RPMI8226 (cell line): ENCODE measurements at places on chromosomes 3 and 15.

- DNase-seq: no peak
Observed at GRCh38 chr3:126938520-126939337, 44.2 kb upstream of the PLXNA1 start.

DNA sequence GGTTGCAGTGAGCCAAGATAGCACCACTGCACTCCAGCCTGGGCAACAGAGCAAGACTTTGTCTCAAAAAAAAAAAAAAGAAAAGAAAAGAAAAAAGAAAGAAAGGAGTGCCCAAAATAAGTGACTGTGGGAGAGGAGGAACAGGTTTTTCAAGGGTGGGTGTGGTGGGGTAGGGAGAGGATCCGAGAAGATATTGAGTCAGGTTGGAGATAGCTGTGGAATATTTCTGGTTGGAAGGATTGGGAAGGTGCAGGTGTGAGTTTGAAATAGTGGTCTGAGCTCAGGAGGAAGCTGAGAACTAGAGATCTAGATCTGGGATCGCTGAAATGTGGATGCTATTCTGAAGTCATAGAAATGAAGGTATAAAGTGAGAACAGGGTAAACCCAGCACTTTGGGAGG lies 7.8 kb downstream of the SCAMP2 start:
- DNase-seq: no peak

- no peak for DNase-seq
Observed at GRCh38 chr3:161142486-161142885, 37.3 kb upstream of the B3GALNT1 start.

DNA sequence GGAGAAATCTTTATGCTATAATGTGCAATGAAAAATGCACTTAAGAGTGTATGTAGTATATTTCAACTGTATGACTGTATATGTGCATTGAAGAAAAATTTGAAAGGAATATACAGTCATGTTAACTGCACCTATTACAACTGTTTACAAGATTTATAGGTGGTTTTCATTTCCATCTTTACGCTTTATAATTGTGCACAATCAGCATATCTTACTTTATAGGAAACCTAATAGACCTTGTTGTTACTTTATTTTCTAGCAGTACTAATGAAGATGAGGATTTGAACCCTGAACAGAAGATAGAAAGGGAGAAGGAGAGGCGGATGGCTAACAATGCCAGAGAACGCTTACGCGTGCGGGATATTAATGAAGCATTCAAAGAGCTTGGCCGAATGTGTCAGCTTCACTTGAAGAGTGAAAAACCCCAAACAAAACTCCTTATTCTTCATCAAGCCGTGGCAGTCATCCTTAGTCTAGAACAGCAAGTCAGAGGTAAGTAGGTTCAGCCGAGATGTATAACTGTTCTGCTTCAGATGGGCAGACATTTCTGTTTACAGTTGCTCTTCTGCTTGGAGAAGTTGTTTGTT lies 103.4 kb upstream of the CGNL1 start:
- no peak for DNase-seq

DNA sequence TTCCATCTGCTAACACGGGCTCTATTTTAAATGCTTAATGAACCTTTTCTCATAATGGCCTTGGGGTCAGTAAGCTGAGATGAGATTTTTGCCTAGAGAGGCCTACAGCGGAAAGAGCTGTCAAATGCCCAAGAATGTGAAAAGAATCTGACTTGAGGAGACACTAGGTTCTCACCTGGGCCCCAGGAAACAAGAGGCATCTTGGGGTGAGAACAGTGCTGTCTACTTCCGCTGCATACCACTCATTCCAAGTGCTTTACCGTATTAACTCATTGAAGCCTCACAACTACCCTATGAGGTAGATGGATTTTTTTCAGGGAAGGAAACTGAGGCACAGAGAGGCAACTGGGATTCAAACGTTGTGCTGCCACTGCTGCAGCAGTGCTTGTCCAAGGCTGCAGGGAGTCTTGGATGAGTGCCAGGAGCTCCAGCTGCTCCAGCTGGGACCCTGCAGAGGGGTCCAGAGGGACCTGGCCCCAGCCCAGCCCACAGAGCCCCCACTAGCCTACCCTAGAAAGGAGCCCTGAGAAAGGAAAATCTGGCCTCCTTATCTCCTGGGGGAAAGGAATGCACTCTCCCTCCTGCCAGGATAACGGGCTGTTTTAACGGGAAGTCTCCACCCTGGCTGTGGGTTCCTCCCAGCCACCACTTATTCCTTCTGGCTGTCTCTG lies 68.4 kb downstream of the SLC12A8 start:
- DNase-seq: no peak

- no peak for DNase-seq
Observed at GRCh38 chr15:96072821-96073220, 257.7 kb upstream of the NR2F2 start.

DNA sequence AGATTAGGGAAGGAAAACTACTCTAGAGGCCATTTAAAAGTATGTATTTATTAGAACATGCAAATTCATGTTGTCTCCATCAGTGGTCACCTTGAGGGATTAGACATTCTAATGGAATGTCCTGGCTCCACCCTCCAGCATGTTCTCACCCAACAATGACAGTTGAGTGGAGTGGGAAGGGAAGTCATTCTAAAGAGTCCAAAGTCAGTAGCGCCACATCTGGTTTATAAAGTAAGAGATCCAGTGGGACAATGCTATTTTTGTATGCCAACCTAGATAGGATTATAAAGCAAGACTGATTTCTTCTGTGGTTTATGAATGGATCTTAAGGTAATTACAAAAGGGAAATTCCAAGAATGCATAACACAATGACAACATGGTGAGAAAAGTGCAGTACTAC lies 33.3 kb downstream of the SLC24A1 start:
- DNase-seq: no peak

- DNase-seq: no peak
Observed at GRCh38 chr3:190322604-190323245, 479 bp upstream of the CLDN1 start.

DNA sequence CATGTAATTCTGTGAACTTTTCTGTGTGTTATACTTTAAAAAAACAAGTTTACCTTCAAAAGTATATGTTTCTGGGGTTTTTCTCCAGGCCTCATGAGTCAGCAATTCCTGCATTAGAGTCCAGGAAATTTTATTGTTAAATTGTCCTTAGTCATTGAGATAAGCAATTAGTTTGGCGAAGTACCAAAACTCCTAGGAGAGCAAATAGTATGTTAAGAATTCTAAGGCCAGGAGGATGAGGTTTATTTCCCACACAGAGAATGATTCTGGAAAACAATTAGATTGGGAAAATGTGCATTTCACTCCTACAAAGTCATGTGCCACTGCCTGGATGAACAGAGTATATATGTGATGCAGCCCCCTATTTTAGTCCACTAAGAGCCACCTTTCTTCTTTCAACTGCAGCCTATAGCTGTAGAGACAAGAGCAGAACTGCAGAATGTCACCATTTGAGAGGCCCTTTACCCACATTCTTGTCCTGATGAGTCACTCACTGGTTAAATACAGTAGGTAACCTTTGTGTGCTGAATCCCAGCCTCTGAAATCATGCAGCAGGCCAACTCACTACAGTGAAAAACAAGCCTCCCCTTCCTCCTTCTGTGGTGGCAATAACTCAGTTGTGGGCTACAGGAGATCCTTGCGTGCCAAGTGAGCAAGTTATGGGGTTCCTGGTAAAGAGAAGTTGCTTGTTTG lies 452.8 kb upstream of the THBS1 start:
- DNase-seq: no peak

DNA sequence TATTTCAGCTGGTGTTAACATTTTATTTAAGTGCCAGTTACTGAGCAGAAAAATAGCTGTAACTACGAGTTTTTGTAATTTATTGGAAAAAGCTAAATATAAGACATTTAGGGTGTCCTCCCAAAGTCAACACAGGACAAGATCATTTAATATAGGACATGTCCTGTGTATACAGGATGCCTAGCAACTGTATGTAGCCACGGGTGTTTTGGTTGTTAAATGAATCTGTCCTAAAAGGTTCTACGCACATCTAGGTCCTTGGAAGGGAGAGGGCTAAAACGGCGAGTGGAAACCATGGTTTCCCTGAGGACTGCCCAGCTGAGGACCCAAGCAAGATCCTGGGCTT lies 565 bp upstream of the ZNF621 start:
- DNase-seq: no peak

DNA sequence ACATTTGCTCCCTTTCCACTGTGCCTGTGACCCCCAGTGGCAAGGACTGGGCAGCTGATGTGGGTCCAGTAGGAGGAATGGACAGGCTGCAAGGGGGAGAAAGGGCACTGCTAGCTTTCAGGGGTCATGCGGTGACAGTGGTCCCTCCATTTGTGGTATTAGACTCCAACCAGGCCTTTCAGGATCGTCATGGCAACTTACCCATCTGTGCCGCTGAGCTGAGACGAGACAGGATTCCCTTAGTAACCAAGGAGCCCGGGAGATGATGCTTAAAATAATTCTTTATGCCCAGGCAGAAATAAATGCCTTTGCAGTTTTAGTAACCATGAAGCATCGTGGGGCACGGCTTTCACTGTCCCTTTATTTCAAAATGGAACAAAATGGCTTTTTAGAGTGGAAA lies 15.9 kb upstream of the MRPL3 start:
- DNase-seq: no peak

DNA sequence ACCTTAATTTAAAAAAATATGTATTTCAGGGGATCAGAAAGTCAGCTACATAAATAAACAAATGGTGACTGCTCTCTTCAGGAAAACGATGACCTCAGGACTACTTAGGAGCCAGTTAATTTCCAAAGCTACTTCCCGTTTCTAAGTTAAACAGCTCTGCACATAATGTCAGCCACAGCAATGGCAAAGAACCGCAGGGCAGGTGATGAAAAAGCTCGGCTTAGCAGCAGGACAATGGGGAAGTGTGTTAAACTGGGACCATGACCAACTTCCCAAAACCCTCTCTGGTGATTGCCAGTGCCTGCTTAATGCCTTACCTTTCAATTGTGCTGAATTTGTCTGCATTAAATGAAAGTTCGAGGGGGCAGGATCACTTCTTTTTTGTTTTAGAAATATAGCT lies 258.9 kb downstream of the FHIT start:
- no peak for DNase-seq

DNA sequence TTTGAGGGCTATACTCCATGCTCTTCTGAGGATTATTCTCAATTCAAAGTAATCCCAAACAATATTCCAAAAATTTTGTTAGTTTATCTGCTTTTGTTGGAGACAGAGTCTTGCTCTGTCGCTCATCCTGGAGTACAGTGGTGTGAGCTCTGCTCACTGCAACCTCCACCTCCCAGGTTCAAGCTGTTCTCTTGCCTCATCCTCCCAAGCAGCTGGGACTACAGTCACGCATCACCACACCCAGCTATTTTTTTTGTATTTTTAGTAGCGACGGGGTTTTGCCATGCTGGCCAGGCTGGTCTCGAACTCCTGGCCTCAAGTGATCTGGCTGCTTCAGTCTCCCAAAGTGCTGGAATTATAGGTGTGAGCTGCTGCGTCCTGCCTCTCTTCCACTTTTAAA lies 39.1 kb downstream of the MEF2A start:
- DNase-seq: no peak

DNA sequence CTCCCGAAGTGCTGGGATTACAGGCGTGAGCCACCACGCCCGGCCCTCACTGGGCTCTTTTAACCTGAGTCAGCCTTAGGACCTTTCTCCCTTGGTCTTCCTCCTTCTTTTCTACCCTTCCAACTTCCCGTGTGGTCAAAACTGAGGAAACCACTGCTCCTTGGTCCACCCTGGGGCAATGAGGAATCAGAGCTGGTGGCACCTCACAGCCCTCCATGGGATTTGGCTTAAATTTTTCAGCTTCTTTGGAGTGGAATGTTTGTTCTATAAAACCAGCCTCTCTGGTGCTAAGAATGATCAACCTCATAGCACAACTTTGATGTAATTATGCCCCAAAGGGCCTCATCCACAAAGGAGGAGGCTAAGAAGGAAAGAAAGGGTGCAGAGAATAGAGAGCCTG lies 76.6 kb upstream of the CFAP20DC start:
- DNase-seq: no peak

- DNase-seq: no peak
Observed at GRCh38 chr3:122858373-122858772, 63.5 kb downstream of the SLC49A4 start.

DNA sequence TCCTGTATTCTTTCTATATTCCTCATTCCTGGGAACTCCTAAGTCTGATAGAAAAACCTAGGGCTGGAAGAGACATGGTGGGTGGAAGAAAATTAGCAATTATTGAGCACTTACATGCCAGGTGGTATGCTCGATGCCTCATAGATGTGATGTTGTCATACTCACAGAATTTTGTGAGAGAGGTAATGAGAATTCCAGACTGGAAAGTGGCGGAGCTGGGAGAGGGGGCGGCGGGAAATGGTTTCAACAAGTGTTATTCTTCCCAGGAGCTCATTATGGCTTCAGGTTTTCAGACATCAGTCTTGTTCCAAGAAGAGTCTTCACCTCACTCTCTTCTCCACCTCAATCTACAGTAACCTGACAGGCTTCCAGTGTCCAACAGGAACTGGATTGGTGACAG lies 16.2 kb downstream of the TIMP4 start:
- no peak for DNase-seq

DNA sequence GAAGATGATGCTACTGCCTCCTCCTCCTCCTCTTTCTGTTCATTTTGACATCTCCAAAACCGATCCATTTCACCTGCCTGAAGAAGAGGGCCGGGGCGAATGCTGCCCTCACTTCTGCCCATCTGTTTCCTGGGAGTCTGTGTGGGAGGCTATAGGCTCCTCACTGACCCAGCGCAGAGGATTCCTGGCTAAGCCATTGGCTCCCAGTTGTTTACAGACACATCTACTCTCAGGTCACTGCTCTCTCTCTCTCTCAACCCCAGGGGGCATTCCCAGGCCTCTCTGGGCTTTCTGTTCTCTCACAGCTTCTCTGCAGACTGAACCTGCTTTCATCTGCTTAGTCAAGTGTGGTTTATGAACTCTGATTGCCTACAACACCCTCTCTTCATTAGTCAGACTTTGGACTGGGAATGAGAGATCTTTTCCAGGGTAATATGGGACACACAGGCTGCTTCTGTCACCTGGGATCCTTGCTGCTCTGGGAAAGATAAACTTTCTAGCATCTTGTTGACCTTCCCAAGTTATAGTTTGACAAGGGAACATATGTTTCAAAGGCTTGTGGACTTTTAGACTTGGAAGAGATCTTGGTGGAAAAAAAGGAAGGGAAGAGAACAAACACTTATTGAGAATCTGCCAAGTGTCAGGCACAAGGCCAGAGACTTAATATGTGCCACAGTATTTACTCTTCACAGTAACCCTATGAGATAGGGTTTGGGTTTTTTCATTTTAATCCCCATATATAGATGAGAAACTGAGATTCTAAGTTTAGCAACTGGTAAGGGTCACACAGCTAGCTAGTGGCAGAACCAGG lies 30.2 kb upstream of the USP3 start:
- DNase-seq: peak; percentile 59
